ENCODE measurements at places on chromosomes 11 and 22.
A peak's percentile ranks its signal among the peaks of the same experiment; 100 is the strongest.

DNA sequence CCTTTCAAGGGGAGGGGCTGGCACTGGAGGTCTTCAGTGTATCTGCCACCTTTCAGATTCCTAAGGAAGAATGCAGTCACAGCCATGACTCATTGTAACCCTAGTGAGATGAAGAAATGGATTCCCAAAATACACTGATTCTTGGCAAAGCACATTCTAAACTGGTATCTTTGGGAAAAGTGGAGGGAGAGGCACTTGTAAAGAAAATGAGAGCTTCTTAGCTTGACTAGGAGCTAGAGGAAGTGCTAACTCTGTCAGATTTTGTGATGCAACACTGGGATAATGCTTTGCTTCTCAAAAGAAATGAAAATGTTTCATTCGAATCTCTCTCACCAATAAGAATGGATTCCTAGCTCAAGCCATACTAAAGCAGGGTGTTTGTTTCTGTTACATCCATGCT, 14.3 kb downstream of the NRIP3 start:
- peak; percentile 59 for DNase-seq

- no peak for DNase-seq
These were observed 69.2 kb downstream of the AMOTL1 start for GRCh38 chr11:94837317-94837716.

DNA sequence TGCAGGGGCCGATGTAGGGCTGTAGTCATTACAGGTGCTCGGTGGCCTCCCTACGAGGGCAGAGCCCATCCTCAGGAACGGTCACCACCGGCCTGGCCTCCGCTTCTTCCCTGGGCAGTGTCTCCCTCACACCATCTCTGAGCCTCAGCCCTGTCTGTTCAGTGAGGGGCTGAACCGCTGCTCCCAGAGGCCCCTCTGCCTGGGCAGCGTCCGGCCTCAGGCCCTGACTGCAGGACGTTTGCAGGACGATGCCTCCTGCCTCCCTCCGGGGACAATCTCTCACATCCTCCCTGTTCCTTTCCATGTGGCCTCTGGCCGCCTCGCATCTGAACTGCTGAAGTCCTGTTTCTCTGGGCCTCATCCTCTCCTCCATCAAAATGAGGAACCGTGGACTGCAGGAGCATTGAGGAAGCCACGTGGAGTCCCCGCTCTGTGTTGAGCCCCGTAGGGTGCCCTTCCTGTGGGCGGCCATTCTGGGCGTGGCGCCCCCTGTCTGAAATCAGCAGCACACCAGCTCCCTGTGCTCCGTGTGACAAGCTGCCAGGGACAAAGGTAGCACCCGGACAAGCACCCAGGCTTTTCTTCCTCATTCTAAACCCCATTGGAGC, 933.5 kb downstream of the BRD1 start:
- no peak for DNase-seq

GRCh38 chr11:109433753-109434256, 11.8 kb downstream of the C11orf87 start:
- no peak for DNase-seq

- no peak for DNase-seq
These were observed 171.5 kb upstream of the SYT13 start for GRCh38 chr11:45457649-45458048.

DNA sequence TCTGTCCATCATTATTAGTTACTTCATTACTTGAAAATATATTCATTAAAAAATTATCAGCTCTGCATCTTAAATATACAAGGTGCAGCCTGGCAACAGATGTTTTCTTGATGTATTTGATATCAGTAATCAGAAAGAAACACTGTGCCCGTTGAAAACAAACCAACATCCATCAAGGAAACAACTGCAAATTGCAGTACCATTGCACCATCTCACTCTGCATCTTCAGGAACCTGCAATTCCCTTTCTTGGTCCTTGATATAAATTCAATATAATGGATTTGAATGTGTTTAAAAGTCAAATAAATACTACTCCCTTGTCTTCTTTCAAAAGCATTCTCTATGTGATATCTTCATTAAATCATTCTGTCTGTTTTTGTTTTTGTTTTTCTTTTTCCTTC, 1131.2 kb downstream of the FAM181B start:
- no peak for DNase-seq

DNA sequence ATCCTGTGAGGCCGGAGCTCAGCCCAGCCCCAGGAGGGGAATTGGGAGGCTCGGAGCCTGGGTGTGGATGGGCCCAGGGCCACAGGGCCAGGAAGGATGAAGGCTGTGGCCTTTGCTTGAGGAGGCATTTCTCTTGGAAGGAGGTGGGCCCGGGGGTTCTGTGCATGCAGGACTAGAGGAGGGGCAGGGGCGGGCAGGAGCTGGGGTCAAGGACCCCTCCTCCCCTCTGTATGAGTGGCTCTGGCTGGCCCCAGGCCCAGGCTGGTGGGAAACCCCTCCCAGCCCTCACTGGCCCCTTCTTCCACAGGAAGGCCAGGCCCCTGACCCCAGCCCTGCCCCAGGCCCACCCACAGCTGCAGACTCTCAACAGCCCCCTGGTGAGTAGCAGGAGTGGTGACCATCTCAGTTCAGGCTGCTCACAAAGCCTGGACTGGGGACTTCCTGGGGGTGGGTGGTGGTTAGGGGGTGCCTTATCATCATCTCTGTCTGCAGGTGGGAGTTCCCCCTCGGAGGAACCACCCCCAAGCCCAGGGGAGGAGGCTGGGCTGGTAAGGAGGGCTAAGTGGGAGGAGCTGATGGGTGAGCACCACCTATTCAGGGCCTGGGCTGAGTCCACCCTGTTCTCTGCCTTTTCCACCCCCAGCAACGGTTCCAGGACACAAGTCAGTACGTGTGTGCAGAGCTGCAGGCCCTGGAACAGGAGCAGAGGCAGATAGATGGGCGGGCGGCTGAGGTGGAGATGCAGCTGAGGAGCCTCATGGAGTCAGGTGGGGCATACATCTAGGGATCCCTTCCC, 6.0 kb downstream of the KCNK7 start:
- DNase-seq, result no peak

GRCh38 chr11:94934362-94934761, 39.0 kb downstream of the CWC15 start:
- DNase-seq, result no peak

DNA sequence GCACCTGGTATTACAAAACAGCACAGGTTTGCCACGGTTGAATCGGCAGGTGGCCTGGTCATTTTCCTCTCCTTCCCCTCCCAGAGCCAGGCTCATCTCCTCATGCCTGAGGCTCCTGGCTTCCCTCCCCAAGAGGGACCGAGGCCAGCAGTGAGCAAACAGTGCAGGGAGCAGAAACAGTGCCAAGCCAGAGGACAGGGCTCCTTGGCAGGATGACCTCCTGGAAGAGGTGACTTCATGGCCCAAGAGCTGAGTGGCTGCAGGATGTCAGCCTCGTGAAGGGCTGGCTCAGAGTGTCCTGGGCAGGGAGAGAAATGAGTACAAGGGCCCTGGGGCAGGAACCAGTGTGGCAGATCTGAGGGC, 22.8 kb upstream of the PPFIA1 start:
- DNase-seq, result no peak

- no peak for DNase-seq
These were observed 36.6 kb downstream of the RCOR2 start for GRCh38 chr11:63880403-63880790.

GRCh38 chr11:21148376-21148775, 479.0 kb downstream of the NELL1 start:
- DNase-seq, result no peak

DNA sequence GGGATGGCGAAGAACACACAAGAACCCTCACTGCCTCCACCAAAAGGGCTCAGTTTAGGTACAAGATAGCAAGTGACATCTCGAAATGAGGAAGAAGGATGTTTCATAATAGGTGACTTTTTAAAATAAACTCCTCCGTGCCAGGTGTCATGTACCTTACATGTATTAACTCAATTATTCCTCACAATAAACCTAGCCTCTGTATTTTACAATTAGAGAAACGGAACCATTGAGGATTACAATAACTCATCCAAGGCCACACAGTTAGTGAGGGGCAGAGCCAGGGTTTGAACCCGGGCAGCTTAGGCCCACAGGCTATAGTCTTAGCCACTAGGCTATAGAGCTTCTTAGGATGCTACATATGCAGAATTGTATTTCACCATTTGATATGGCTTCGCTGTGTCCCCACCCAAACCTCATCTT, 965 bp upstream of the PAMR1 start:
- no peak for DNase-seq

DNA sequence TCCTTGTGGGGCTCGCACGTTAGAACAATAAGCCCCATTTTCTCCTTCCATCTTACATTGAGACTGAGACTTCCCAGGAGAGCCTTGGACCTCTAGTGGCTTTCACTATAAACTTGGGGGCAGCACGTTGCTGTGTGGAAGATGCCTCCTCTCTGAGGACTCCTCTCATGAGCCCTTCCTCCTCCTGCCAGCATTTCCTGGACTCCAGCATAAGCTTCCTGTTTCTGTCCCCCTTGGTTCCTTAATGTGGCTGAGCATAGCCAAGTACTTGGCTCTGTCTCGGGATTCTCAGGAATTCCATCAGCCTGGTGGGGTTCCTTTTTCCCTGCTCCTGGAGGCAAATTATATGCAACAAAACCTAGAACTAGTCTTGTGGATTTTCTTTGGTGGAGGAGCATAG, 38.8 kb upstream of the UBASH3B start:
- DNase-seq, result peak; percentile 20

DNA sequence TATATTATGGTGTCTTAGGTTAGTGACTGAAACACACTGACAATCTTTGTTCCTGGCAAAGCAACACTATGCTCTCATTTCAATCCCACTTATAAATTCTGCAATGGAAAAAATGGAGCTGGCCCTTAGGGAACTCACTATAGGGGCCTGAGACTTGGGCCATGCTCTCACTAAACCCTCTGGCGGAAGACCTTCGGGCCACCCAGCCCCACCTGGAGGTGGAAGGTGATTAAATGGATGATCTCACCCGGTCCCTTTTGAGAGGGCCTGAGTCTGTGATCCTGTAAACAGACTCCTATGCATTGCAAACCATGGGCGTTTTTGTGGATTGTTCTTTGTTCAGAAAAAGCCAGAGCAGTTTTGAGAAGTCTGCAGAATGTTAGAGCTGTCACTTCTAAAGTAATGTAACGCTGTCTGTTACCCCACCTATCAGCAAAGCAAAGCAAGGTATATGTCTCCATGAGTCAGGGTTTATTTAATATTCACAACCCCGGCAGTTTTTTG, 17.0 kb upstream of the CDON start:
- DNase-seq, result no peak

DNA sequence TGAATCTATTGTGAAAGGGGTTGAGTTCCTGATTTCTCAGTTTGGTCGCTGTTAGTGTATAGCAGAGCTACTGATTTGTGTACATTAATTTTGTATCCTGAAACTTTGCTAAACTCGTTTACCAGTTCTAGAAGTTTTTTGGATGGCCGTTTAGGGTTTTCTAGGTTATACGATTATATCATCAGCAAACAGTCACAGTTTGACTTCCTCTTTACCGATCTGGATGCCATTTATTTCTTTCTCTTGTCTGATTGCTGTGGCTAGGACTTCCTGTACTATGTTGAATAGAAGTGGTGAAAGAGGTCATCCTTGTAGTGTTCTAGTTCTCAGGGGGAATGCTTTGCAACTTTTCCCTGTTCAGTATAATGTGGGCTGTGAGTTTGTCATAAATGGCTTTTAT, 24.6 kb upstream of the OOSP4B start:
- no peak for DNase-seq

GRCh38 chr11:60658409-60658808, 41.0 kb upstream of the MS4A8 start:
- DNase-seq, result no peak

DNA sequence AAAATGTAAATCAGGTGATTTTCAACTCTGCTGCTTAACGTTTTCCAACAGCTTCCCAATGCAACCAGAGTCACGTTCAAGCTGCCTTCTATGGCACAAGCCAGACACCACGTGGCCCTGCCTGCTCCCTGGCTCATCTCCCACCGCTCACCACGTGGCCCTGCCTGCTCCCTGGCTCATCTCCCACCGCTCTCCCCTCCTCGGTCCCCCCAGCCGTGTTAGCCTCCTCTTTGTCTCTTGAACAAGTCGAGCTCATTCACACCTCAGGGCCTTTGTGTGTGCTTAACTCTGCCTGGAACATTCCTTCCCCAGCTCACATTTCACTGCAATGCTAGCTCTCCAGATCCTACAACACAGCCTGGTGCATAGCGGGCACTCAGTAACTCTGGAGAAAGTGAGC, 307.6 kb downstream of the CTTN start:
- DNase-seq, result no peak

- peak; percentile 64 for DNase-seq
These were observed 121.9 kb upstream of the MTMR2 start for GRCh38 chr11:96045622-96046456.

- DNase-seq, result no peak
These were observed 127.2 kb downstream of the OSBP2 start for GRCh38 chr22:30821863-30822215.

DNA sequence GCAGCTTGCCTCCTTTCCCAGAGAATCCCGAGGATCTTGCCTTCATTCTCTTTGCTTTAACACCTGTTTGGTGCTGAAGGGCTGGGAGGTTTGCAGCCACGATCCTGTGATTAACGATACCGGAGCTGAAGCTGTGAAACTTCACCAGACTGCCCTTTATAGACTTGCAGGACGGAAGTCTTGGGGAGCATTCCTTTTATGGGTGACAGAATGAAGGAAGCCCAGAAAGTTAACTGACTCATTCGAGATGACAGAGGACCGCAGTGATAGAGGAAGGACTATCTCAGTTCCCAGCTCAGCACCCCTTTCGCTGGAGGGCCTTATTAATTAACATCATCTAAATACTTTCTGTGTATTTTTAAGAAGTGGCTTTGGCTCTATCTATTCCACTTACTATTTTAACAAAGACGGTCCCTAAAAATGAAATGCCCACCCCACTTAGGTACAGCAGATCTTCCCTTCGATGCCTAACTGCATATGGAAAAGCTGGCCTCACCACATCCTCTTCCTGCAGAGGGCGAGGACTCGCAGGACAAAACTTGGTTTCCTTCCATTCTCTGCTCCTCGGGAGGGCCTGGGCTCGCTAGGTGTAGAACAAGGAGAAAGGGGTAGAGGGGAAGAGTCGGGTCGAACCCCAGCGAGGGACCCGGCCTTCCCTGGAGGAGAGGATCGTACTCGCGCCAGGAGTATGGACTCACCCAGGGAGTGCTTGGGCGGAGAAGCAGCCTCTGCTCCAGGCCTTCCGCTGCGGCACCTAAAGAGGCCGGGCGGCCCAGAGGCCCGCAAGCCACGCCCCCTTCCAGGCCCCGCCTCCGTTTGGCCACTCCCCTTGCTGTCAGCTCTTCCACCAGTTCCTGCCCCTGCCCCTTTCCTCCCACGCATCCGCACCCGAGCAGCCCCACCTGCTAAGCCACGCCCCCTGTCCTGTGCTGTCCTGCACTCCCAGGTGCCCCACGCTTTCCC, 30.7 kb upstream of the USP47 start:
- DNase-seq, result no peak
